Stimulated activated CD8-positive, alpha-beta memory T cell treated with anti-CD3 and anti-CD28 coated beads, Interleukin-7, amount 100 ng/mL, for 1 hour (primary cell): ENCODE measurements at places on chromosomes 12 and 14.

- DNase-seq = no peak
These were observed 113.4 kb upstream of the DYRK2 start for GRCh38 chr12:67535176-67535575.

DNA sequence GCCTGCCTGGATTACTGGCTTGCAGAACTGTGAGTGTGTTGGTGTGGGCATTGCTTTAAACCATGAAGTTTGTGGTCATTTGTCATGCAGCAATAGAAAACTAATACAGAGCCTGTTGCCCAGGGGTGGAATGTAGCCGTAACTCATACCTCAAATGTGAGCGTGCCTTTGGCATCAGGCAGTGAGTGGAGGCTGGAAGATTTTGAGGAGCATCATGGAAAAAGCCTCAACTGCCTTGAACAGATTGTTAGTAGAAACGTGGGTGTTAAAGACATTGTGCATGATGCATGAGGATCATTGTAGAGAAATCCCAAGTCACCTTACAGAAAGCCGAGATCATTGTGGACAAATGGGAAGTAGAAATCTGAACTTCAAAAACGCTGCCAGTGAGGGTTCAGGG lies 580.5 kb downstream of the AACS start:
- DNase-seq = no peak

- no peak for DNase-seq
These were observed 67.8 kb upstream of the NAP1L1 start for GRCh38 chr12:76152181-76152807.

DNA sequence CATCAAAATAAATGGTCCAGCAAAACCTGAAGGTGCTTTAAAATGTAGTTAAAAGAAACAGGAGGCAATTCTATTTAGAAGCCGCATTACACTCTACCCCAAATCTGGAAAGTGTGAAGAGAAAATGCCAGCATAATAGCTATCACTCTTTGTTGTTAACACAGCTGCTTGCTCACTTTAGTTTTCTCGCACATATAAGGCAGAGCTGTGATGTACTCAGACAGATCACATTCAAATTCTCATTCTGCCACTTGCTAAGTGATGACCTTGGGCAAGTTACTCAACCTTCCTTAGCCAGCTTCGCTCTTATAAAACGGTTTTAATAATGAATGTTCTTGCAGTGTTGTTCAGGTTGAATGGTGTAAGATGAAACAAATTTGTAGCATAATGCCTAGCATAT lies 56.0 kb upstream of the MGAT4C start:
- no peak for DNase-seq

GRCh38 chr14:21768116-21768874 lies 94.7 kb upstream of the OR4E1 start:
- no peak for DNase-seq

- DNase-seq = no peak
These were observed 47.6 kb downstream of the DCAF5 start for GRCh38 chr14:69105326-69105725.

DNA sequence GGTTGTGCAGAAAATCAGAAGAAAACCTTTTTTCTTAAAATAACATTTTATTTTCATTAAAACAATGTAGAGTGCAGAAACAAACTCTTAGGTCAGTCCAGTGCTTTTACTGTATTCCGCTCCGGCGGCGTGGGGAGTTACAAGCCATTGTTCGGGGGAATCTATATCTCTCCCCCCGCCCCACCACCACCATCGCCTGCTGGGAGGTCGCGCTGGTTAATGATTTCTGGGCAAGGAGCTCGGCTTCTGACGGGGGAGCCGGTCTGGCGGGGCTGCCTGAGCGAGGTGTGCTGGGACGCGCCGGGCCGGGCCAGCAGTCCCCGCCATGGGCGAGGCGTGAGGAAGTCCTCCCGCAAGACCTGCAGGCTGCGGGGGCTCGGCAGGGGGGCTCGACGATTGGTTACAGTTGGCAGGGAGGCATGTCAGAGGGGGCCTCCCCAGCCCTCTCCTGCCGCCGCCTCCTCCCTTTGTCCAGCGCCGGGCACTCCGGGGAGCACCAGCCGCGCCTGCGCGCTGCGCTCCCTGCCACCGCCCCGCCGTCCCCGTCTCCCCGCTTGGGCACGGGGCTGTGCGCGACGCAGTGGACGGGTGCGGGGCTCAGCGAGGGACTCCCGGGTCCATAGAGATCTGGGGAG lies 1.0 kb upstream of the DUSP6 start:
- no peak for DNase-seq

DNA sequence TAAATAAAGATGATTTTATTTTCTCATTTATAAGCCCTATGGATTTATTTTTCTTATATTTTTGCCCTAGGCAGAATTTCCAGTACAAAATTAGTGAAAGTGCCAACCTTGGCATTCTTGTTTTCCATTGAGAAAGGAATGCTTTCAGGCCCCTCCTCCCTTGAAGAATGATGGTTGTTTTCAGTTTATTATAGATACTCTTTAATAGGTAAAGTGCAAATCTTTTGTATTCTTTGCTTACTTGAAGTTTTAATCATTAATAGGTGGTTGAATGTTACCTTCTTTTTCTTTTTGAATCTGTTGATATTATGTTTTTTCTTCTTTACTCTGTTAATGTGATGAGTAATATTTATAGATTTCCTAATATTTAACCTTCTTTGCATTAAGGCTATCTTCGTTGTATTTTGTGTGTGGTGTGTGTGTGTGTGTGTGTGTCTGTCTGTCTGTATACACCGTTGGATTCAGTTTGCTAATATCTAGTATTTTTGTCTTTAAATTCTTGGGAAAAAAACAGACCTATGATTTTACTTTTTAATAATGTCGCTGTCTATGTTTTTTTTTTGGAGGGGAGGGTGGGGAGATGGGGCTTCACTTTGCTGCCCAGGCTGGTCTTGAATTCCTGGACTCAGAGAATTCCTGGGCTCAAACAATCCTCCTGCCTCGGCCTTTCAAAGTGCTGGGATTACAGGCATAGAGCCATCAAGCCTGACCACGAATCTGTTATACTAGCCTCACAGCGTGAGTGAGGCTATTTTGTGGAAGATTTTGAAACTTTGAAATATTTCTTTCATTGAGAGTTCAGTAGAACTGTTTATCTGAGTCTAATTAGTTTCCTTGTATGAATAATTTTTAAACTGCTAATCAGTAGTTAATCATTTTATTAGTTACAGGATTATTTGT lies 13.5 kb downstream of the SRGAP1 start:
- DNase-seq = no peak

- DNase-seq = no peak
These were observed 112.3 kb downstream of the TTC6 start for GRCh38 chr14:37707716-37708115.

- DNase-seq = no peak
These were observed 15.1 kb upstream of the RPLP0 start for GRCh38 chr12:120215766-120216735.

DNA sequence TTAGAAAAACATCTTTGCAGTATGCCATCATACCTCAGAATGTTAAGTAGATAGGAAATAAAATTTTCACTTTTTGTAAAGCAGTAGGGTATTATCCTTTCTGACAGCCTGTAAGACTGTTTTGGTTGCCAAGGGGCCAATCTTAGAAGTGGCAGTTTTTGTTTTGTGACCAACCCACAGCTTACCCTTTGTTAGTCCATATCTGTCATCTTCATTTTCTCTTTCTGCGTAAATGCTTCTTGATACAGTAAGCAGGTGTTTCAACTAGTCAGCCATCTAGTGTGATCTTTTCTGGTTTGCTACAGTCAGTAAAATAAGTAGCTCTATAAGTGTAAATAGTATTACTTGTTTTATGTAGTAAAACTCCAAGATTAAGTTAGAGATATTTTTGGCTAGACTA lies 8.8 kb downstream of the PPM1A start:
- DNase-seq = no peak

DNA sequence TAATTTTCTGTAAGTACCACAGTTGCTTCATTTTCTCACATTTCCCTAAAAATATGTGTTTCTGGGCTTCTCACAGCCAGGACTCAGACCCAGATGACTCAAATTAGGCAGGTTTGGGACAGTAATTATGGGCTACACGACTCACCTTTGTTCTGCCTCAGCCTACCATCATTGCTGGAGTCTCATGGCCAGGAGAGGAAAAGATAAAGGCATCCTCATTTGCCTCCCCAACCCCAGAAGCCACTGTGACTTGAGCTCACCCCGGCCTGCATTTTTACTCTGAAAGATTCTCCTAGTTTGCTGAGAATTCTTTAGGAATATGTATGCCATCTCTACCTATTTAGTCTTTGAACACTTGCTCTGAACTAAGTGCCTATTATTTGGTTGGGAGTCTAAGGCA lies 207.8 kb downstream of the PAWR start:
- no peak for DNase-seq

- DNase-seq = no peak
These were observed 103.5 kb downstream of the RPAP3 start for GRCh38 chr12:47602325-47602724.

GRCh38 chr12:10130042-10130441 lies at the start of gene CLEC7A:
CLEC7A (minus strand) TSS chr12:10130199; CDS start chr12:10130082, 117 bp downstream.
- no peak for DNase-seq

GRCh38 chr12:27176765-27177164 lies 67.3 kb upstream of the STK38L start:
- DNase-seq = no peak
